ENCODE measurements at places on chromosomes 12 and 14. TPM values are rescaled to one million over a fixed set of nuclear protein-coding genes. Genes with fewer than 3 reads are reported as not detected.
A peak's percentile ranks its signal among the peaks of the same experiment; 100 is the strongest.

GRCh38 chr12:45368841-45369489 lies 153.1 kb downstream of the ANO6 start:
- no peaks in the 10 kb centered on the region for H3K27me3 ChIP-seq
- no peak overlapping the region for H3K27ac ChIP-seq
- H3K36me3 ChIP-seq: no peaks in the 10 kb centered on the region
- H3K4me1 ChIP-seq: no peaks in the 10 kb centered on the region
- H3K4me3 ChIP-seq: no peak overlapping the region

- no peaks in the 10 kb centered on the region for H3K36me3 ChIP-seq
- no peak overlapping the region for H3K27ac ChIP-seq
- no peaks in the 10 kb centered on the region for H3K4me1 ChIP-seq
- no peak for DNase-seq
- H3K27me3 ChIP-seq: peaks cover 16% of the 10 kb centered on the region
- no peak overlapping the region for H3K4me3 ChIP-seq
Observed at GRCh38 chr14:95770777-95771176, 56.9 kb upstream of the TCL1A start.

GRCh38 chr12:52279422-52280318 lies 5.2 kb downstream of the KRT86 start:
- H3K4me1 ChIP-seq: no peaks in the 10 kb centered on the region
- H3K27ac ChIP-seq: no peak overlapping the region
- DNase-seq: no peak
- no peaks in the 10 kb centered on the region for H3K36me3 ChIP-seq
- H3K27me3 ChIP-seq: peaks cover 11% of the 10 kb centered on the region

DNA sequence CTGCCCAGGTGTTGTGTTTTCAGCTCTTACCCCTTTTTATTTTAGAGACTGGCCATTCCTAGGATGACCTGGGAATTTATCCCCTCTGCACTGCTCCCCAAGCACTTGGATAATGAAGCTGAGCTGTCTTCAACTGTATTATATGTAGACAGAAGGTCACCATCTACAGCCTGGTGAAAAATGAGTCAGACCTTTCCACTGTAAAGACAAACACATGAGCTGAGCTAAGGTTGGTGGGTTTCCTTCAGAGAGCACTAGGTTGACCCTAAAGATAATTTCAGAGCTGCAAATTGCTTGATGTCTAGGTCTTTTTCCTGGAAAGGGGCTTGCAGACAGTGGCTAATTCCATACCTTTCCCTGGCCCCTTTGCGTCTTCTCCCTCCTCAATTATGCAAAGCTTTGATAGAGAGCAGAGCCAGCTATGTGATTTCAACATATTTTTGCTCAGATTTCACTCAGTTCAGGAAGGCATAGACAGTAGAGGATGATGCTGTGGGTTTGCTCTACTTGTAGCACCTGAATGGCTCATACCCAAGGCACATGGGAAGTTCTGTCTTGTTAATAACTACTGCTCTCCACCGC lies 9.2 kb upstream of the IKZF4 start:
- H3K4me3 ChIP-seq: no peak overlapping the region
- no peaks in the 10 kb centered on the region for H3K27me3 ChIP-seq
- H3K36me3 ChIP-seq: no peaks in the 10 kb centered on the region
- peaks cover 5% of the 10 kb centered on the region for H3K4me1 ChIP-seq
- no peak for DNase-seq

GRCh38 chr12:21434699-21435098 lies 2.8 kb upstream of the PYROXD1 start:
- DNase-seq: no peak
- H3K4me3 ChIP-seq: no peak overlapping the region
- H3K36me3 ChIP-seq: no peaks in the 10 kb centered on the region
- no peaks in the 10 kb centered on the region for H3K27me3 ChIP-seq

GRCh38 chr12:204261-204678 lies 9.7 kb downstream of the SLC6A12 start:
- peaks cover 37% of the 10 kb centered on the region for H3K4me1 ChIP-seq
- H3K36me3 ChIP-seq: no peaks in the 10 kb centered on the region
- DNase-seq: no peak
- H3K4me3 ChIP-seq: peak overlapping the region; percentile 75

DNA sequence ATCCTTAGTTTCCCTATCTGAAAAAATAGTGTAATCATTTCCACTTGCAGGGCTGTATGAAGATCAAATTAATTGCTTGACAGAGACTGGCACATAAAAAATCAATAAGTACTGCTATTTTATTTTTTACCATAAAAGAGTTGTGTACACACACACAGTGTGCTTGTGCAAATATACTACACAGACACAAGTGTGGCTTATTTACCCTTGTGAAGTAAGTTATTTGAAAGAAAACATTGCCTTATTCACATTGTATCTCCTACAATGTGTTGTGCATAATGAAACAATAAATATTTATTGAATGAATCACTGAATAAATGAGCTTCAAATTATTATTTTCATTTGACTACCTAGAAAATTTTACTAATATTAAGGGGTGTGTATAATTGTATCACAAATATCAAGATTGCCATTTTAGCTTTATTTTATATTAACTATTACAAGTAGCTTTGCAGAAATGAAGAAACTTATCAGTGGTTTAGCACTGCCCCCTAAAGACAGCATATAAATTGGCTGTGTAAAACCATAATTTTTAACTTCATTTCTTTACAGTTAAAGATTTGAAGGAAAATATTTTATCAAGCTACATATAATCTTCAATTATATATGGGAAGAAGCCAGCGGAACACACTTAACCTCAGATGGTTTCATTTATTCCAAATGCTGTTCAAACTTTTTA lies 11.3 kb downstream of the GARIN6 start:
- no peak overlapping the region for H3K4me3 ChIP-seq
- no peaks in the 10 kb centered on the region for H3K36me3 ChIP-seq
- H3K27ac ChIP-seq: no peak overlapping the region
- H3K27me3 ChIP-seq: no peaks in the 10 kb centered on the region
- no peaks in the 10 kb centered on the region for H3K4me1 ChIP-seq

GRCh38 chr12:111201036-111201435 lies 167.9 kb downstream of the PHETA1 start:
- no peaks in the 10 kb centered on the region for H3K4me1 ChIP-seq
- H3K36me3 ChIP-seq: no peaks in the 10 kb centered on the region
- no peak overlapping the region for H3K27ac ChIP-seq
- no peak overlapping the region for H3K4me3 ChIP-seq
- no peaks in the 10 kb centered on the region for H3K27me3 ChIP-seq

- no peak overlapping the region for H3K27ac ChIP-seq
- DNase-seq: no peak
- H3K36me3 ChIP-seq: no peaks in the 10 kb centered on the region
- no peak overlapping the region for H3K4me3 ChIP-seq
Observed at GRCh38 chr14:39682582-39682981, 250.3 kb upstream of the FBXO33 start.

GRCh38 chr12:115672506-115673080 lies 604.9 kb downstream of the MED13L start:
- H3K4me1 ChIP-seq: peaks cover 9% of the 10 kb centered on the region
- DNase-seq: no peak
- no peak overlapping the region for H3K27ac ChIP-seq
- no peak overlapping the region for H3K4me3 ChIP-seq
- H3K36me3 ChIP-seq: no peaks in the 10 kb centered on the region

GRCh38 chr14:99581938-99582337 lies 22.1 kb downstream of the CCDC85C start:
- H3K27ac ChIP-seq: no peak overlapping the region
- no peaks in the 10 kb centered on the region for H3K27me3 ChIP-seq
- DNase-seq: no peak
- no peaks in the 10 kb centered on the region for H3K36me3 ChIP-seq

DNA sequence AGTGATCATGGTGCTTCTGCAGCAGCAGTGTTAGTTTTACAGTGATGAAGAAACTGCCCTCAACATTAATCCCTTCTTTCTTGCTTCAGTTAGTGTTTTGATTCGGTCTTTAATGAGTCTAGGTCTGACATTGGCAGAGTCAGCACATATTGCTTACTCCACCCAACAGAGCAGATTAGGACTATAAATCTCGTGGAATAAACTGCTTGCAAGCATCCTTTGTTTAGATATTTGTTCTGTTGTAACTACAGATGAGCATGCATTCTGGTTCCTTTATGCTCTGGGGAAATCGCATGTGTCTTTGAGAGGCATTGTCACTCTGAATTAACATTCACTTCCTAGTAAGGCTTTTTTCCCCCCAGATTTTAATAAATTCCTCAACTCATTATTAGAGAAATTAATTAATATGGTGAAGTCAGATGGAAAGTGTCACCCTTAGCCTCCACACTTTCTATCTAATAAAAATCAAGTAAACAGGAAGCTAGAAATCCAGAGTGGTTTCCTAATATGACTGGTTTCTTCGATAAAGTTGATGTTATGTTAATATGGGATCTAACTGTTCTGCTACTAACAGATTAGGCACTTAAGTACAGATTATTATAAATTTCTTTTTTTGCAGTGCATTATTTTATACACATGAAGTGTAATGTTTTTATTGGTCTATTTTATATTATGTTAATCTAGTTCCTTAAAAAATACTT lies 86.2 kb upstream of the SSTR1 start:
- peaks cover 17% of the 10 kb centered on the region for H3K4me1 ChIP-seq
- no peak overlapping the region for H3K27ac ChIP-seq
- no peaks in the 10 kb centered on the region for H3K36me3 ChIP-seq

DNA sequence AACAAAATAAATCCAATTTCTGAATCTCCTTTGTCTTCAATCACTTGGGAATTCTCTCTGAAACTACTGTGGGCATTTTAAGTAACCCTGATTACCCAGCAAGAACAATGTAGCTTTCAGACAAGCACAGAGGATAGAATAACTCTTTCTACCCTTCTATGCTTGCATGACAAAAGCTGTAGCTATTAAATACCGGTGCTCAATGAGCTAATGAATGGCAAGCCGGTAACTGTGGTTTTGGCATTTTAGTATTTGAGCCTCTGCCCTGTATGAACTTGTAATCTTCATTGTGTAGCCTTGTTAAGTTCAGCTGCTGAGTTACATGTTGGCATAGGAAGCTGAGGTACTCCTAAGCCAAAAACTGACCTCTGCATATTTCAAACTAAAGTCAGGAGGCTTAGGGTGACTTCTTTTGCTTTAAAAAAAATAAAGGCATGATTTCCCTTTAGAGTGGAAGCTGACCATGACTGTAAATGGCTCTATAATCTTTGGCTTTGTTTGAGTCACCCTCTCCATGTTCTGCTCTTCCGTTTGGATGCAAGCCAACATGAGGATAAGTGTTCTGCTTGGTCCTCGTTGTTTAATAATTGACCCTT lies 171.0 kb upstream of the HIF1A start:
- H3K27me3 ChIP-seq: no peaks in the 10 kb centered on the region
- no peak for DNase-seq
- no peak overlapping the region for H3K4me3 ChIP-seq
- no peak overlapping the region for H3K27ac ChIP-seq
- peaks cover 8% of the 10 kb centered on the region for H3K4me1 ChIP-seq

DNA sequence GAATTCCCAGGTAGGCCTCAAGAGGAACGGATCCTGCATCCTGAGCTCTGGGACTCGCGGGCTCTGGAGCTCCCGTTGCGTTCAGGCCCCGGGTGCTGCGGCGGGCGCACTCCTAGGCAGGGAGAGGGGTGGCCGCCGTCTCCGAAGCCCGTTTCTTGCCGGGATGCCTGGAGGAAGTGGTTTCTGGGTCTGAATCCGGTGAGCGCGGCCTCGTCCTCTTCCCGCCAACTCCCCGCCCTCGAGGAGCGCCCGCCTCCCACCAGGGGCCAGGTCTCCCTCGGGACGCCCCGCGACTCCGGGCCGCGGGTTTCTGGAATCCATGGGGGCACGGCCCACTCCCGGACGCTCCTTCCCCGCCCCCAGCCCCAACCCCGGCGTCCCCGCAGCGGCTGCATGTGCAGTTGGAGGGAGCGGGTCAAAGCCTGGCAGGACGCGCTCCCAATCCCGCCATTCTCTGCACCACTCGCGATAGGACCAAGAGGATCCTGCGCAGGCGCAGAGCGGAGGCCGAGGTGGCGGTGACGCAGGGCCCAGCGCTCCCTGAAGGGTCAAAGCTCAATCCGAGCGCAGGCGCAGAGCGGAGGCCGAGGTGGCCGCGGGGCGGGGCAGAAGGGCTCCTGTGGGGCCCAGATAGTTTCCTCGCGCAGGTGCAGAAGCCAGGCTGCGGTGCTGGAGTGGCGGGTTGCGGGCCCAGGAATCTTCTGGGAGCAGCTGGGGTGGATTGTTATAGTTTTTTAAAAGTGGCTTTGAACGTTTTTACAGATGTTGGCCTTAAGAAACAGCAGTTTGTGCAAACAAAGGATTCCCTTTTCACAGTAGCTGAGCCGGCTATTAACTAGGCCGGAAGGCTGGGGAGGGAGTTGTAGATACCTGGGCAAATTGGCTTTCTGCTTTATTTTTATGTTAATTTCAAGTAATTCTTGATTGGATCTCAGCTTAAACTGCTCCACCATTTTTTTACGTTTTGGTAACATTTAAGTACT lies 796.4 kb downstream of the AACS start:
- DNase-seq: peak; percentile 23
- H3K27ac ChIP-seq: no peak overlapping the region
- no peaks in the 10 kb centered on the region for H3K36me3 ChIP-seq
- H3K4me1 ChIP-seq: no peaks in the 10 kb centered on the region

Gene MYL6
- 1,092 TPM for total RNA-seq

- peak; percentile 81 for DNase-seq
- no peaks in the 10 kb centered on the region for H3K36me3 ChIP-seq
- H3K4me3 ChIP-seq: peak within 1 kb of the TSS; percentile 59
- peaks cover 19% of the 10 kb centered on the region for H3K4me1 ChIP-seq
Observed at GRCh38 chr12:104049903-104050356, at the start of gene GLT8D2. TSS of gene GLT8D2 (minus strand) at chr12:104050187. CDS start at chr12:104019648, 30,539 bp downstream.

Gene HHIPL1
- 2.0 TPM for total RNA-seq

GRCh38 chr14:24100197-24100981 lies 6.3 kb downstream of the PCK2 start:
- peaks cover 6% of the 10 kb centered on the region for H3K4me1 ChIP-seq
- DNase-seq: no peak
- H3K4me3 ChIP-seq: no peak overlapping the region
- H3K27me3 ChIP-seq: no peaks in the 10 kb centered on the region
- no peak overlapping the region for H3K27ac ChIP-seq

Gene LRR1
- total RNA-seq: 31.8 TPM

DNA sequence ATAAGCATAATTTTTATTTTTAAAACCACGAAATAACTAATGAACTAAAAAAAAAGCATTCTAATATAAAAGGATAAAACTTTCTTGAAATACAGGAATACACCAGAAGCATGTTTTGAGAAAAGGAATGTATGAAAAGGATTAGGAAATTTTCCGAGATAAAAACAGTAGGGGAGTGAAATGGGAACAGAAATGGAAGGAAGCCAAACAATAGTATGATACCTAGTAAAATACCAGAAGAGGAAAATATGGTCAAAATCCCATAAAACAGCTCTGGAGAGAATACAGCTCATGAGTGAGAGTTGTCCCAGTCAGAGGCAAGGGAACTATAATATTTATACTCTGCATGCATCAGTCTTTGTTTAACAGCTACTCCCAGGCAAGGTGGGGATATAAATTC lies 1016.2 kb downstream of the SLC6A15 start:
- H3K4me1 ChIP-seq: no peaks in the 10 kb centered on the region
- H3K27ac ChIP-seq: no peak overlapping the region
- H3K4me3 ChIP-seq: no peak overlapping the region
- H3K27me3 ChIP-seq: no peaks in the 10 kb centered on the region
- no peak for DNase-seq
